Lung (tissue), 17 donors: ENCODE measurements at places on chromosomes 12 and 14.

DNA sequence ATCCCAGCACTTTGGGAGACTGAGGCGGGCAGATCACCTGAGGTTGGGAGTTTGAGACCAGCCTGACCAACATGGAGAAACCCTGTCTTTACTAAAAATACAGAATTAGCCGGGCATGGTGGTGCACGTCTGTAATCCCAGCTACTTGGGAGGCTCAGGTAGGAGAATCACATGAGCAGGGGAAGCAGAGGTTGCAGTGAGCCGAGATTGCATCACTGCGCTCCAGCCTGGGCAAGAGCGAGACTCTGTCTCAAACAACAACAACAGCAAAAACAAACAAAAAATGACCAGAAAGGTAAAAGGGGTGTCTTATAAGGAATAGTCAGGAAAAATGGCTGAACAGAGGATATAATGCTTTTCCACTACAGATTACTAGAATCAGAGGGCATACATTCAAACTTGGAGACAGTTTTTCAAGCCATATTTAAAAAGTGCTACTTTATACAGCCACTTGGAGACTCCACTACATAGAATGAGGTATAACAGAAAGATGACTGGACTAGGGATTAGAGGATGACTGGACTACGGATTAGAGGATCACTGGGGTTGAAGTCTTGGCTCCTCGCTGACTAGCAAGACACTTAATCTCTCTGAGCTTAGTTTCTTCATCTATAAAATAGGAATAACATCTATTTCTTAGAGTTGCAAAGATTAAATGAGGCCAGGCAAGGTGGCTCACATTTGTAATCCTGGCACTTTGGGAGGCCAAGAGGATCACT, 4.9 kb upstream of the CS start:
- H3K27ac ChIP-seq = no peak overlapping the region
- no peak for DNase-seq
- H3K4me3 ChIP-seq = no peak overlapping the region
- H3K36me3 ChIP-seq = peaks cover 8% of the 10 kb centered on the region

- no peak overlapping the region for H3K4me3 ChIP-seq
- H3K27me3 ChIP-seq = no peaks in the 10 kb centered on the region
- no peaks in the 10 kb centered on the region for H3K36me3 ChIP-seq
- peak; percentile 71 for DNase-seq
Observed at GRCh38 chr14:93049867-93050331, 65.8 kb downstream of the ITPK1 start.

- no peak overlapping the region for H3K4me3 ChIP-seq
- H3K4me1 ChIP-seq = peaks cover 2% of the 10 kb centered on the region
- peaks cover 13% of the 10 kb centered on the region for H3K36me3 ChIP-seq
Observed at GRCh38 chr12:109109746-109110350, 6.5 kb upstream of the ACACB start.

DNA sequence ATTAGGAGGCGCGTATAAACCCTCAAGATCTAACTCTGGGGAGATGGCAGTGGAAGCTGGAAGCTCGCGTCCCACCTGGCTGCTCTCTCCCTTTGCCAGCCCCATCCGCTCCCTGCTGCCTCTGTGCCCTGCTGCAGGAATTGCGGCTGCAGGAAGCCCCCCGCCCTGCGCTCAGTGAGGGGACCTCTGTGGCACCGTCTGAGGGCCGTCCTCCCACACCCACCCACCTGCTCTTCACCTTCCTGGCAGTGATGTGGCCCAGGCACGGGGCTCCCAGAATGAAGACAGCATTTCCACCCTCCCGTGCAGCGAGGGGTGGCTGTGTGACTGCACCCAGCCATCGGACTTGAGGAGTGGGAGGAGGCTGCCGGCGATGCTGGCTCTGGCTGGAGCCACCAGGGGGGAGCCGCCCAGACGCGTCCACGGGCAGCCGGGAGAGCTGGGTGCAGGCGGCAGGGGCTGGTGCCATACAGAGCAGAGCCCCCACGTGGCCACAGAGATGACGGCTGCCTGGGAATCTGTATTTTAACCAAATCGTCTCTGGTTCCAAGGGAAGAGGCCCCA, 28.3 kb upstream of the GALNT9 start:
- H3K4me1 ChIP-seq = no peaks in the 10 kb centered on the region
- H3K27ac ChIP-seq = no peak overlapping the region
- H3K27me3 ChIP-seq = no peaks in the 10 kb centered on the region
- no peak for DNase-seq

DNA sequence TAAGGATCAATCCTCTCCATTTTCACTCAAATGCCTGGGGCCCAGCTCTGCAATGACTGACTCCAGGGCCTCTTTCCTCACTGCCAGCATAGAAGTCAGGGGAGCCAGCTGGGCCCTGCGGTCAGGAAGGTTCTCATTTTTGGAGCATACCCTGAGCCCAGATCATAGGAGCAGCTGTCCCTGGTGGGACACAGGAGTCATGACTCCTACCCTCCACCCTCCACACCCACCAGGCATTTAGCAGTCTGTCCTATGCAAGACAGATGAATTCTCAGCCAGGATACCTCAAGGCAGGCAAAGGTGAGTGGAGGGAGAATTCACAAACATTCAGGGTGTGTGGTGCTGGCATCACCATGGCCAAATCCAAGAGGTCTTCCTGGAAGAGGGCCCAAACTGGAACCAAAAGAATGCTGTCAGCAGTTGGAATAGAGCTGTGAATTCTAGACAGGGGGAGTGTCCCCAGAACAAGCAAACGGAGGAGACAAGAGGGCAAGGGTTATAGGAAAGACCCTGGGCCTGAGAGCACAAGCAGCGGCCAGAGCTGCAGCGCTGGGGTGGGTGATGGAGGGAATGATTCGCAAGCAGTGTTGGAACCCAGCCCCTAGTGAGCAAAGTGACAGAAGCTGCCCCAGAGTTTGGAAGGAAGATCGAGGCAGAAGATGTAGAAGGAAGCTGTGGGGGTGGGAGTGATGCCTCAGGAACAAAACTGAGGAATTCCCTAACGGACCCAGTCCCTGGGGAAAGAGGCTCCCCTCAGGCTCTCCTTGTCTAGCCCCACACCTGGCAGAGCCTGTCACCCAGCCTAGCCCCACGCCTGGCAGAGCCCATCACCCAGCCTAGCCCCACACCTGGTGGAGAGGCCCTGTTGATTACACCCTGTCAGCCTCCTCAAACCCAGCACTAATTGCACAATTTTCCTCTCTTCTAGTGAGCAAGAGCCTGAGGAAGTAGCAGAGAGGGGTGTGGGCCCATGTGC, 4.5 kb upstream of the REM2 start:
- DNase-seq = no peak
- H3K4me3 ChIP-seq = no peak overlapping the region
- peaks cover 8% of the 10 kb centered on the region for H3K4me1 ChIP-seq
- H3K36me3 ChIP-seq = peaks cover 55% of the 10 kb centered on the region
- H3K27ac ChIP-seq = no peak overlapping the region
- no peaks in the 10 kb centered on the region for H3K27me3 ChIP-seq

- peaks cover 78% of the 10 kb centered on the region for H3K27me3 ChIP-seq
- H3K36me3 ChIP-seq = no peaks in the 10 kb centered on the region
- peak; percentile 46 for DNase-seq
- H3K27ac ChIP-seq = no peak overlapping the region
- H3K4me3 ChIP-seq = peak overlapping the region; percentile 20
Observed at GRCh38 chr14:37591941-37592481, 3.0 kb downstream of the FOXA1 start.

- no peak for DNase-seq
- no peaks in the 10 kb centered on the region for H3K27me3 ChIP-seq
- H3K36me3 ChIP-seq = no peaks in the 10 kb centered on the region
- no peak overlapping the region for H3K4me3 ChIP-seq
Observed at GRCh38 chr14:100484531-100485267, 102.5 kb downstream of the BEGAIN start.

- H3K27ac ChIP-seq = no peak overlapping the region
- H3K27me3 ChIP-seq = no peaks in the 10 kb centered on the region
- no peaks in the 10 kb centered on the region for H3K36me3 ChIP-seq
- no peak for DNase-seq
- no peak overlapping the region for H3K4me3 ChIP-seq
Observed at GRCh38 chr12:88958946-88959345, 378.7 kb upstream of the KITLG start.

- no peaks in the 10 kb centered on the region for H3K27me3 ChIP-seq
- no peaks in the 10 kb centered on the region for H3K4me1 ChIP-seq
- H3K4me3 ChIP-seq = no peak overlapping the region
- peak; percentile 61 for DNase-seq
- H3K36me3 ChIP-seq = no peaks in the 10 kb centered on the region
Observed at GRCh38 chr12:116547955-116548501, 11.2 kb upstream of the MAP1LC3B2 start.

DNA sequence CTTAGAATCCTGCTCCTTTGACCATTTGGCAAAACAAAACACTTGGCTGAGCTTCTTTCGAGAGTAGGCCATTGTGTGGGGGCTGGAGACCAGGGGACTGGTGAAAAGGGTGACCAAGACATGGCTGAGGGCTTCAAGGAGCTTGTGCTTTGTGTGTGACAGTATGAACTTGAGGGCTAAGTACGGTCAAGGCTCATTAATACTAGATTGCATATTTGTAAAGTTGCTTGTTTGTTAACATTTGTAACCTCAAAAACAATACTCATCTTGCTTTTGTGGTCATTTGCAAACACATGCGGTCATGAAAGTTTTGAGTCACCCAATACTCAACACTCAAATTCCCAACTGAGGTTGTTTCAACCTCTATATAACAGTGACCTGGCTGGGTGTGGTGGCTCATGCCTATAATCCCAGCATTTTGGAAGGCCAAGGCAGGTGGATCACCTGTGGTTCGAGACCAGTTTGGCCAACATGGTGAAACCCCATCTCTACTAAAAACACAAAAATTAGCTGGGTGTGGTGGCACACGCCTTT, 42.5 kb downstream of the ZFYVE26 start:
- no peak overlapping the region for H3K4me3 ChIP-seq
- H3K27me3 ChIP-seq = no peaks in the 10 kb centered on the region
- peaks cover 54% of the 10 kb centered on the region for H3K36me3 ChIP-seq

- H3K4me3 ChIP-seq = peak overlapping the region; percentile 1
- peaks cover 7% of the 10 kb centered on the region for H3K4me1 ChIP-seq
- H3K27ac ChIP-seq = no peak overlapping the region
- no peaks in the 10 kb centered on the region for H3K36me3 ChIP-seq
- peaks cover 6% of the 10 kb centered on the region for H3K27me3 ChIP-seq
Observed at GRCh38 chr12:132597333-132598316, 12.8 kb downstream of the LRCOL1 start.

DNA sequence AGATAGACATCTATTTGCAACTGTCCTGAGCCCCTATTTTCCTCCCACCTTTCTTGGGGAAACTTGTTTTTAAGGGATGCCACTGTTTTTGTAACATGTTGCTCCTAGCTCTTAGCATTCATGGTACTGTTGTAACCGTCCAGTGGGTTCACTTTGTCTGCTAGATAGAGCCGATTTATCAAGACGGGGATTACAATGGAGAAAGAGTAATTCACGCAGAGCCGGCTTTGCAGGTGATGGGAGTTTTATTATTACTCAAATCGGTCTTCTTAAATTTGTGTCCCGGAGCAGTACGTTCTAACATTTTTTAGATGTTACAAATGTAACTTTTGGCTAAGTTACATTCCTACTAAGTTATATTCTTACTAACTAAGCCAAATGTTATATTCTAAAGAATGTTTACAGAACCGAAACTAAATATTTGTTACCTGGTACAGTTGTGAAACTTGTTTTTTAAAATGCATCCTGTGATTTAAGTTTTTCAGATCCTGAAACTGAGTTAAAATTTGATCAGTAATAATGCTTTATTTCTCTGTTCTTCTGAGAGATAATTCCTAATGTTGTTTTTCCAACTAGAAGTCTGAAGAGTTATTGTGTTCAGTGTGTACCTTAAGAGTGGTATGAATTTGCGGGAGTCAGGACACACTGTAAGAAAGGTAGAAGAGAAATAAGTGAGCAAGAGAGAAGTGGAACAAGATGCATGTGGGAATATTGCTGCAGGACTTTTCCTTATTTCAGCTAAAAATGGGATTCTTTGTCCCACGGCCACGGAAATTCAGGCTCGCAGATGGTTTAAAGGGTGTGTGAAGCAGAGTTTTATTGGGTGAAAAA, 20.6 kb upstream of the CLEC2D start:
- no peaks in the 10 kb centered on the region for H3K4me1 ChIP-seq
- H3K4me3 ChIP-seq = peak overlapping the region; percentile 62
- H3K36me3 ChIP-seq = peaks cover 3% of the 10 kb centered on the region
- H3K27me3 ChIP-seq = no peaks in the 10 kb centered on the region
- no peak for DNase-seq
- H3K27ac ChIP-seq = peak overlapping the region; percentile 79

DNA sequence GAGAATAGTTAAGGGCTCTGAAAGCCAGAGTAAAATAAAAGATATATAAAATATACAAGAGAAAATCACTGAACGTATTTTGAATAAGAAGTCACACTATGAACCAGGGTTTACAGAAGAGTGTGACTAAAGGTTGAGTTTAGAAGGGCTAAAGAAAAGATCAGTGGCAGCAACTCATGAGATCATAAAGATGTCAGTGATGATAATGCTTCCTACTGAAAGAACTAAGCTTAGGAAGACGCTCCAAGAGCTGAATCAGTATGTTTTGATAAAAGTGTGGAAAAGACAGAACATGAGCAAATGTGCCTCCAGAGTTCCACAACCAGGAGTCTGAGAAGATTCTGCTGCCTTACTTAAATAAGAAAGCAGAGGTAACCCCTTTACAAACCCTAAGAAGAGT, 74.6 kb downstream of the KITLG start:
- H3K27ac ChIP-seq = no peak overlapping the region
- H3K4me3 ChIP-seq = no peak overlapping the region
- peaks cover 3% of the 10 kb centered on the region for H3K36me3 ChIP-seq
- no peaks in the 10 kb centered on the region for H3K4me1 ChIP-seq

- peaks cover 5% of the 10 kb centered on the region for H3K36me3 ChIP-seq
- H3K4me3 ChIP-seq = no peak overlapping the region
Observed at GRCh38 chr12:124512667-124513296, 54.6 kb downstream of the NCOR2 start.

GRCh38 chr12:2616763-2617162, 178.0 kb upstream of the FKBP4 start:
- DNase-seq = no peak
- H3K4me3 ChIP-seq = no peak overlapping the region

DNA sequence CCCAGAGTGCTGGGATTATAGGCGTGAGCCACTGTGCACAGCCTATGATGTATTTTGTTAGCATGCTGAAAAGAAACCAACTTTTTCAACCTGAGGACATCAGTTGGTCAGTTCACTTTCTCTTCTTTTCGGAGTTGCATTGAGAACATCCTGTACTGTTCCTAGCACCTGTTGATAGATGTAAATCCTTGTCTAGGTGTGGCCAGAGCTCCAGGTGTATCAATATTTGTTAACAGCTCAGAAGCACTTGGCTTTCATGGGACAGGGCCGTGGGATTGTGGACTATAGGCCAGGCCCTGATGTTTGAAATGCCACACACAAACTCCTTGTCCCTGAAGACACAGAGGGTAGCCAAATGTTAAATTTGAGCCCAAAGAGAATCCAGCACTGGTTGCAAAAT, 14.9 kb downstream of the HCAR2 start:
- H3K4me3 ChIP-seq = no peak overlapping the region
- H3K4me1 ChIP-seq = no peaks in the 10 kb centered on the region
- H3K27ac ChIP-seq = no peak overlapping the region
- no peak for DNase-seq

GRCh38 chr14:30573226-30573814, 14.4 kb downstream of the G2E3 start:
- H3K27me3 ChIP-seq = no peaks in the 10 kb centered on the region
- no peak overlapping the region for H3K4me3 ChIP-seq
- no peak for DNase-seq
- H3K27ac ChIP-seq = no peak overlapping the region
